ENCODE measurements at places on chromosomes 1 and 21.

DNA sequence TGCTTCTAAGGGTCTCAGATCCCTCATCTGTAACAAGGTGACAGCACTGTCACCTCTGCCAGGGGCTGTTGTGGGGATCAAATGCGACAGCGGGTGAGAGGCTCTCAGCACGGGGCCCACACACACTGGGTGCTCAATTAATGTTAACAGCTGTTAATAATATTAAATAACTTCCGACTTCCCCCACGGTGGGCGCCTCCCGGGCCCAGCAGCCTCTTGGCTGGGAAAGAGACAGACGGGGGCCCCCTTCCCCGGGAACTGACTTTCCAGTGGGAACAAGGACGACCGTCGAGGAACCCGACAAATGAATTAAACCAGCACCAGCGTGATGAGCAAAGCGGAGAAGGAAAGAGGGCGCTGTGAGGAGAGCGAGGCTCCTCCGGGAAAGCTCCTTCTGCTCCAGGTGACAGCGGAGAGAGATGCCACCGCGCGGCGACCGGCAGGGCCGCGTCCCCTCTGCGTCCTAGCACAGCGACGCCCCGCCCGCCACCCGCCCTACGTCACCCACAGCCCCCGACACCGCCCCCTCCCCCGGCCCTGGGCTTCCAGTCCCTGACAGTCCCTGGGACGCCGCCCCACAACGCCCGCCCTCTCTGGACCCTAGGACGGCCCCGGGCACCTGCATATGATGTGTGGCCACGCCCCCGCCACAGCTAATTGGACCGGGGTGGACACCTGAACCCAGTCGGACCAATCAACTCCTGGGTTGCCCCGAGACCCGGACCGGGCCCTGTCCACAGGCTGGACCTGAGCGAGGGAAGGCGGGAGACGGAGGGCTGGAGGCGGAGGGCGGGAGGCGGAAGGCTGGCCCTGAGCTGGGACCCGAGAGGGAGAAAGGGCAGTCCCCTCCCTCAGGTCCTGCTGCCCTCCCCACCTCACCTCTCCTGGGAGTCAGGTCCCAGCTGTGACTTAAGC is 38.2 kb downstream of the MATN1 start:
- no peak for DNase-seq

DNA sequence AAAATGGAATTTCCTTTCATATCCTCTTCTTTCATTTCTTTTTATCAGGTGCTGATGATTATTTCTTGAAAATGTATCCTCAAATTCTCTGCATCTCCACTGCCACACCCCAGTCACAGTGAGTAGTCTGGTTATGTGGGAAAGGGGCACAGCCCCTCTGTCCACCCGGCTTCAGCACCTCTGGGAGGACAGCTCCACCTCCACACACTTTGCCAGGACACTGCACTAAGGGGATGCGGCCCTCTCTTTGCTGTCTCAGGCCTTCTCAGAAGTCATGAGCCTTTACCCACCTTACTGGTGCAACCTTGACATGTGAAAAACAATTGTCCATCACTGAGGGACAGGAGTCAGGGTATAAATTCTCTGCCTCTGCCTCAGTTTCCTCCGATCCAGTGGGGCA is 433.1 kb downstream of the PCP4 start:
- DNase-seq: no peak

DNA sequence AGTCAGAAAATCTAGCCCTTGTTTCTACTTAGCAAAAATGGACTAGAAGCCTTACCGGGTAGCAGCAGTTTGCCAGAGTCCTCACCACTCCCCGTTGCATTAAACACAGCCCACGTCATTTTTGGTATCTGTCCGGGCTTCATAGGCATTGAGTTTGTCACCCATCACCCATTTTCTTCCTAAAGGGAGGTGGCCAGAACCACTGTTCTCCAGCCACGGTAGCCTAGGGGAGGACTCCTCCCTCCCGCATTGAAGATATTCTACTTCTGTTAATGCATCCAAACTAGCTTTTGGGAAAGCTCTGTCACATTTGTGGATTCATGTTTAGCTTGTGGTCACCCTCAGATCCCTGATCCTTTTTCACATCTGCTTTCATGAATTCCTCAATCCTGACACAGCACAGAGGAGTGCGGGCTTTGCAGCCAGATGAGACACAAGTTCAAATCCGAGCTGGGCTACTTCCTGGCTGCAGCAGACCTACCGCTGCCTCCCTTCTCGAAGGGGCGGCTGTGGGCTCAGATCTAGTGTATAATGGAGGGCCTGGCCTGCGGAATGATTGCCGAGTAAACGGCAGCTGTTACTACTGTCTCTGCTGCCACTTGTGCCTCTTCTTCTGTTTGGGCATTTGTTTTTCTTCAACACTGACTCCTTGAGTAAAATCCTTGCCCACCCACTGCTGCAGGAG is 63.2 kb upstream of the EFHD2 start:
- DNase-seq: no peak

DNA sequence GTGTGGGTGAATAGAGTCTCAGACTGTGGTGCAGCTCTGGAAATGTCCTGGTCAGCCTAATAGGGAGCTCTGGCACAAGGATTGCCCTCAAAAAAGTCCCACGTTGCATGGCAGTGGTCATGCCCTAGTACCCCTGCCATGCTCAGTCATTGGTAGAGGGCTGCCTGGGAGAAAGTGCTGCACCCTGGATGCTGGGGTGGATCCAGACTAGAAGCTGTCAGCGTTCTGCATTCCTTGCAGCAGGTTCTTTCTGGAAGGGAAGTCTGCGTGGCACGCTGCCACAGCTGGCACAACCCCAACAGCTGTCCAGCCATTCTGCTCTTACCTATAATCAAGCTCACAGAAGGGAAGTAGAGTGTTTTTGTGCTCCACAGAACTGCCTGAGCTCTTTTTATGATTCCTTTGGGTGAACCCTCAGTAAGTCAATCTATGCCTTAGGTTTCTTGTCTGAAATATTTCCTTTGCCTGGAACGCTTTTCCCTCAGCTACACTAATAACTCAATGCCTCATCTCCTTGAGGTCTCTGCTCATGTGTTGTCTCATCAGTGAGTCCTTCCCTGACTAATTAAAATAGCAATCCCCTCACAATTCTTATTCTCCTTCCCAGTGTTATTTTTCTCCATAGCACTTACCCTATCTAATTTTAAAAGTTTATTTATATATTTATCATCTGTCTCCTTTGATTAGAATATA is 61.5 kb upstream of the JAK1 start:
- no peak for DNase-seq

DNA sequence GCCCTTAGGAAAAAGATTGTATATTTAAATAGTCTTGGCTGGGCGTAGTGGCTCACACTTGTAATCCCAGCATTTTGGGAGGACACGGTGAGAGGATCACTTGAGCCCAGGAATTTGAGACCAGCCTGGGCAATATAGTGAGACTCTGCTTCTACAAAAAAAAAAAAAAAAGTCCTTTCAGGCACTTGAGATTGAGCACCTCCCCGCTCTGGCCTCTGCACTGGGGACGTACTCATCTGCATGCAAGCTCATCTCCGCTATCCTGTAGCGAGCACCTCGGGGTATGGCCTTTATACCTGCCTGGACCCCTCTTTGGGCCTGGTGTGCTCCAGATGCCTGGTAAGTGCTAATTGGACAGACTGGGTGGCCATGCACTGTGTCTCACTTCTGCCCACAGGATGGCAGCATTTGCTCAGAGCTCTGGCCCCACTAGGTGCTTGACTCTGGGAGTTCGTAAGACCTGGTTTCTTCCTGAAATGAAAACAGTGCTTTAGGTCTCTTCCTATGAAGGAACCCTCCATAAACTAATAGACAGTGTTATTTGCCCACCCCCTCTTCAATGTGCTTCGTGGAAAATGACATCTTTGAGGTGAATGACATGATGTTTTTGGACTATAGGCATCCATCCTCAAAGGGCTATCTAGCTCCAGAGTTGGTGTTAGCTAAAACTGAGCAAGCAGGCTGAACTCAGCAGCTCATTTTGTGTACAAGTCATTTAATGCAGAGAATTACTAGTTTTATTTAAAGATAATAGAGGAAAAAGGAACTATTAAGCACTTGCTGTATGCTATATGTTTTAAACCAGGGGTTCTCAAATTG is 61.7 kb upstream of the ADAR start:
- DNase-seq: peak; percentile 71

DNA sequence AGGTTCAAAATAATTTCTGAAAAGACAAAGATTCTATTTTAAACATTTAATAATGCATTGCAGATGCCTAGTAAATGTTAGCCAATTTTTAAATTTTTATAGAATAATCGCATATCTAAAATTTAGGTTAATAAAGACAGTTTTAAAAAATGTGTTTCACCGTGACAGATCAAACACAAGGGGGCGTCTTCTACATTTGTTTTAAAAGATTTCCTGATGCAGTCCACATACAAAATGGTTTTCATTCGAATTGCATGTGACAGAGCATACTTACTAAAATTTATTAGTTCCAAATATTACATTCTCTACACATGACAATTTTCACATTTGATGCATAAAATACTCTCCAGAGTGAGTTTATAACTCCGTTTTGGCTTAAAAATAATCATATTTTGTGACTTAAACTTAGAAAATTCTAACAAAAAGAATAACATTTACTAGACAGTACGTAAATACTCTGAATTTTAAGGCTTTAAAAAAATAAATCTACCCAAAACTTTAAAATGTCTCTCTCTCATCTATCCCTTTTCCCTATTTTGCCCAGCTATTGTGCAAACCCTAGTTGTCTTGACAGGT is 75.5 kb downstream of the ADAMTS1 start:
- peak; percentile 44 for DNase-seq

DNA sequence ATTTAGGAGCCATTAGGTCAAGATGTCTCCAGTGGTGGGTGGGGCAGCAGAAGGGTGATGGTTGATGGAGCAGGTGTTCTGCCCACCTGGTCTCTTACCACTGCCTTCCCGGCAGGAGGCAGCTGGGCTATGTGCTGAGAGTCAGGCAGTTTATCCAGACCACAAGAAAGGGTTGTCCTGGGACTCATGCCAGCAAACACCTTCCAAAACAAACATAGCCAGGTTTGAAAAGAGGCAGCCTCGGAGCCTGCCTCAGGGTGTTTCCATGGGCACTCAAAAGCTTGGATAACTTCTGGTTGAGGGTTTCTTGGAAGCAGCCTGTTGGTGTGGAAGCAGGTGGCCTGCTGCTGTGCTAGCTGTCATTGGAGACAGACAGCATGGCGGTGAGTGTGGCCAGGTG is 187.2 kb downstream of the PCP4 start:
- peak; percentile 15 for DNase-seq

- peak; percentile 4 for DNase-seq
Measured at GRCh38 chr21:40386294-40386911, 460.6 kb downstream of the DSCAM start.

- no peak for DNase-seq
Measured at GRCh38 chr1:236148470-236148845, 6.1 kb downstream of the GPR137B start.

GRCh38 chr1:205024679-205025078 is 18.3 kb upstream of the CNTN2 start:
- DNase-seq: no peak

- DNase-seq: no peak
Measured at GRCh38 chr1:94741510-94741909, 78.6 kb upstream of the SLC44A3 start.

DNA sequence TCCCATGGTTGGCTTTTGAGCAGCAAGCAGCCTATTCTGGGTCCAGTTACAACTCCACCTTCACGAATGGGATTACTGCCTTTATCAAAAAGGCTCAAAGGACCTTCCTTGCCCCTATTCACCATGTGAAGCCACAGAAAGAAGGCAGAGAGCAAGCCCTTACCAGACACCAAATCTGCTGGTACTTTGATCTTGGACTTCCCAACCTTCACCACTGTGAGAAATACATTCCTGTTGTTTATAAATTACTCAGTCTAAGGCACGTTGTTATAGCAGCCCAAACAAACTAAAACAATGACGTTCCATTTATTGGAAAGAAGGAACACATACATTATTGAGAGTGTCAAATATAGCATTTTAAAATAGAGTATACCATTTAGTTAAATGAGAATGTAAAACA is 1557.9 kb downstream of the PLA2G4A start:
- no peak for DNase-seq

GRCh38 chr1:6348511-6349191 is 44.9 kb downstream of the ACOT7 start:
- DNase-seq: peak; percentile 77

DNA sequence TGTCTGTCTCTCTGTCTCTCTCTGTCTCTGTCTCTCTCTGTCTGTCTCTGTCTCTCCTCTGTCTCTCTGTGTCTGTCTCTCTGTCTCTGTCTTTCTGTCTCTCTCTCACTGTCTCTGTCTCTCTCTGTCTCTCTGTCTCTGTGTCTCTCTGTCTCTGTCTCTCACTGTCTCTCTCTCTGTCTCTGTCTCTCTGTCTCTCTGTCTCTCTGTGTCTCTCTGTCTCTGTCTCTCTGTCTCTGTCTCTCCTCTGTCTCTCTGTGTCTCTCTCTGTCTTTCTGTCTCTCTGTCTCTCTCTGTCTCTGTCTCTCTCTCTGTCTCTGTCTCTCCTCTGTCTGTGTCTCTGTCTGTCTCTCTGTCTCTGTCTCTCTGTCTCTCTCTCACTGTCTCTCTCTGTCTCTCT is 873 bp upstream of the COL6A1 start:
- DNase-seq: no peak

- DNase-seq: no peak
Measured at GRCh38 chr21:42164064-42164789, 54.7 kb upstream of the ABCG1 start.

GRCh38 chr1:2212532-2213491 is 15.3 kb upstream of the SKI start:
- peak; percentile 41 for DNase-seq

DNA sequence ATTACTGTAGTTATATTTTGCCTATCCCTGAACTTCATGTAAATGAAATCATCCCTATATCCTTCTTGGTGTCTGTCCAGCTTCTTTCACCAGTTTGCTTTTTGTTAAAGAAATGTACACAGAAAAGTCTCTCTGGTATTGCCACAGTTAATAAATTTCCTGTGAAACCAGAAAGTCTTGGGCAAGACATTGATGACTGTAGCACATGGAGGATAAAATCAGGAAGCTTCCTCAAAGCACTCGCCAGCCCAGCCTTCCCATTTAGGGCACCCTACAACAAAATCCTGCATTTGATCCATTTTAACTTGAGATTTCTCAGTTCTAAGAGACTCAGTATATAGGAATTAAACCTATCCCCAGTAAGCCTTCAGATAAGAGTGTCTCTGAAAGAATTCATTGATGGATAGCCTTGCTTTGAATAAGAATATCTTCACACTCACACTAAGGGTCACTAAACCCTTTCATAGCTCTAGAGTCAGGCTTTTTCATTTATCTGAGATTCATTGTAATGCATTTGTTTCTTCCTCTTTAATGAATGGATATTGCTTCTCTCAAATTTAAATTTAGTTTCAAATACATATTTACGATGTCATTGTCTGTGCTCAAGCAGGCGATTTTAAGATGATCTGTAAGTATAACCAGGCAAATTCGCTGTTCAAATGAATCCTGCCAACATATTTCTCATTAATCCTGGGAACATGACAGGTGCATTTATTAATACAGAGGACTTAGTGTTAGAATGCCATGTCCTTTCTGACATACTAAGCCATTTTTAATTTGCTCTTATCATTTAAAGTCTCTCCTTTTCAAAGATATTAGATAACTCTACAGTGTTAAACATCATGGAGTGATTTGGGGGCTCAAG is 153.1 kb downstream of the GRIK1 start:
- DNase-seq: no peak

- DNase-seq: no peak
Measured at GRCh38 chr1:26582836-26583460, 53.4 kb downstream of the RPS6KA1 start.

- peak; percentile 95 for DNase-seq
Measured at GRCh38 chr1:160795951-160796383, at the start of gene LY9. LY9 (plus strand) TSS chr1:160796174; CDS start chr1:160796188, 14 bp downstream.

Measured in Jurkat, Clone E6-1 (cell line).